ENCODE measurements at places on chromosomes 2 and 18.
A peak's percentile ranks its signal among the peaks of the same experiment; 100 is the strongest.

GRCh38 chr2:17793296-17793695, 23.0 kb upstream of the MSGN1 start:
- DNase-seq: no peak

GRCh38 chr2:218003281-218003944, 618 bp upstream of the TNS1 start:
- no peak for DNase-seq

DNA sequence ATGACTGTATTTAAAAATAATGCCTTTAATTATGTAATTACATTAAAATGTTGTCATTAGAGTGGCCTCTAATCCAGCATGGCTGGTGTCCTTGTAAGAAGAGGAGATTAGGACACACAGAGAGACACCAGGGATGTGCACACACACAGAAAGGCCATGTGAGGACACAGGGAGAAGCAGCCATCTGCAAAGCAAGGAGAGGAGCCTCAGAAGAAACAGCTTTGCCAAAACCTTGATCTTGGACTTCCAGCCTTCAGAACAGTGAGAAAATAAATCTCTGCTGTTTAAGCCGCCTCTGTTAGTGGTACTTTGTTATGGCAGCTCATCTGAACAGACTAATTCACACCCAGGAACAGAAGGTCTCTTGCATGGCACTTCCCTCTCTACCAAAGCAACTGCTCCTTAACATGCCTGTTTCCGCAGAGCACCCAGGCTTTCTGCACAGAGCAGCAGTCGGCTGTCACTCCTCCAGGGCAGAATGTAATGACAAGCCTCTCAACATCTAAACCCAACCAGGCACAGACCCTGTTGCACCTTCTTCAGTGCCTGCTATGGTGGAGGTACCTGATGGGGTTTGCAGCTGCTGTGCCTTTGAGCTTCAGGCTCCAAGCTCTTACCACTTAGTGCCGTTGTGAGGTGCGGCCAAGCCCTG, 377.7 kb downstream of the TDRD15 start:
- no peak for DNase-seq

DNA sequence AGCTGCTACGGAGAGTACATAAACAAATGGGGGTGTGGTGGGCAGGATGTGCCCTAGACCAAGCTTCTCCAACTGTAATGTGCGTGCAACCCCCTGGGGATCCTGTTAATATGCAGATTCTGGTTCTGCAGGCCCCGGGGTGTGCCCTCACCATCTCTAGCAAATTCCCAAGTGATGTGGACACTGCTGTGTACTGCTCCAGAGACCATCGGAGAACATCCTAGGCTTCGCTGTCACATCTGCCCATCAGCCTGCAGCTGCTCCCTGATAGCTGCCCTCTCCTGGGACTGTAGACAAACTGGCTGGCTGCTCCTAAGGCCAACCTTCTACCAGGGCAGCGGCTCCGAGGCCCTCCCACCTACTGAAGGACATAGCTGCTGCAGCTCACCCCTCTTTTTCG, 3.2 kb downstream of the HS1BP3 start:
- no peak for DNase-seq

- DNase-seq: no peak
Measured at GRCh38 chr18:64271246-64271645, 122.4 kb upstream of the LINC00305 start.

GRCh38 chr2:8426550-8426949, 255.3 kb upstream of the ID2 start:
- no peak for DNase-seq

GRCh38 chr2:85933753-85934594, 45.2 kb upstream of the ST3GAL5 start:
- no peak for DNase-seq

- no peak for DNase-seq
Measured at GRCh38 chr2:200026332-200027230, 71.2 kb downstream of the MAIP1 start.

GRCh38 chr2:240405684-240406313, 29.7 kb upstream of the GPC1 start:
- no peak for DNase-seq

GRCh38 chr2:25405611-25406295, 64.0 kb upstream of the DNMT3A start:
- no peak for DNase-seq

- no peak for DNase-seq
Measured at GRCh38 chr18:40608226-40608625, 1346.8 kb upstream of the PIK3C3 start.

DNA sequence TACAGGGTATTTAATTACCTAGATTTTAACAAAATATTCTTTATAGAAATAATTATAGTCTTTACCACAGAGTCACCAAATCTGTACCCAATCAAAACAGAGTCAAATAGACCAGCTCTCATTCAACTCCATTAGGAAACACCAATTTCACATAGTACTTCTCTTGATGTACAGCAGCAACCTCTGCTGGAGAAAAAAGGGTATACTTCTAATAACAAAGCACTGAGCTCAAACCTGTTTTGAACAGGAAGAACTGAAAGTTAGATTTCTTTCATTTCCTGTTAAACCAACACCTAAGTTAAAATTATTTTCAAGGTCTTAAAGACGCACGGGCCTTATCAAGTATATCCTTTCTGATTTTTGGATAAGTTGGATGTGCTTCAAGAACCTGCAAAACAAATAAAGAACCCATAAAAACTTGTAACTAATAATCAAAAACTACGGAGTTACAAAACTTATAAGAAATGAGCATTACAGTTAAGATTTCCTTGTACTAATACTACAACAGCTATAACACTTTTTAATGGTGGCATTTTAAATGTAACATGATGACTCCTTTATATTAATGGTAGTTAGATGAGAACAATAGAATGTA, 79.0 kb downstream of the TTC21B start:
- peak; percentile 58 for DNase-seq

DNA sequence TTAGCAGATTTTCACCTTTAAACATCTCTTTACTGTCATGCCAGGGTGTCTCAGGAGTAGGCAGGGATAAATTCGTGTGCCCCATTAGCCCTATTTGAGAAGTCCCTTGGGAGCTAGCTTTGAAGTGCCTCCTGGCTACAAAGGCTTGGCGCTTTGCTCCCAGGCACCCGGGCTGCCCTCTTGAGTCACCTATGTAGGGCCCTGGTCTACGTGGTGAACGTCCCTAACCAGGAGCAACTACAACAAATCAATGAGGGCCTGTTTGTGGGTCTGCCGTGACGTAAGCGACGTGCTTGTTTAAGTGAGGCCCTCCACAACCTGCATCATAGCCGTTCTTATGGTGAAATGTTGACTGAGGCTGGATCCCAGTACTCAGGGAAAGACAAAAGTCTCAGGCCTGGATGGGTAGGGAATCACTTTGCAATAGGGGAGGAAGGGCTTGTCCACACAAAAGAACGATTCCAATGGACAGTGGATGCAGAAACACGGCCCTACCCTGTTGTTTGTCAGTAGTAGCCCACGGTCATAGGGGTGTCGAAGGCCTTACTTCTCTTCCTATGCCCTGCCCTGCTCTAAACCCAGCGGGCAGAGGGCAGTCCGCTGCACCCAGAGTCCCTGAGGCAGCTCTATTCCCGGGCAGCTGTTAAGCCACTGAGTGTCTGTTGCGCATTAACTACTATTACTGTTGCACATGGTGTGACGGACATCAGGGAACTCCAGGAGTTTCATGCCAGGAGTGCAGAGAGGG, 93.9 kb downstream of the INHBB start:
- DNase-seq: no peak

GRCh38 chr18:12598181-12598930, 59.6 kb downstream of the SPIRE1 start:
- no peak for DNase-seq

GRCh38 chr2:15762449-15762848, 170.8 kb downstream of the DDX1 start:
- no peak for DNase-seq

DNA sequence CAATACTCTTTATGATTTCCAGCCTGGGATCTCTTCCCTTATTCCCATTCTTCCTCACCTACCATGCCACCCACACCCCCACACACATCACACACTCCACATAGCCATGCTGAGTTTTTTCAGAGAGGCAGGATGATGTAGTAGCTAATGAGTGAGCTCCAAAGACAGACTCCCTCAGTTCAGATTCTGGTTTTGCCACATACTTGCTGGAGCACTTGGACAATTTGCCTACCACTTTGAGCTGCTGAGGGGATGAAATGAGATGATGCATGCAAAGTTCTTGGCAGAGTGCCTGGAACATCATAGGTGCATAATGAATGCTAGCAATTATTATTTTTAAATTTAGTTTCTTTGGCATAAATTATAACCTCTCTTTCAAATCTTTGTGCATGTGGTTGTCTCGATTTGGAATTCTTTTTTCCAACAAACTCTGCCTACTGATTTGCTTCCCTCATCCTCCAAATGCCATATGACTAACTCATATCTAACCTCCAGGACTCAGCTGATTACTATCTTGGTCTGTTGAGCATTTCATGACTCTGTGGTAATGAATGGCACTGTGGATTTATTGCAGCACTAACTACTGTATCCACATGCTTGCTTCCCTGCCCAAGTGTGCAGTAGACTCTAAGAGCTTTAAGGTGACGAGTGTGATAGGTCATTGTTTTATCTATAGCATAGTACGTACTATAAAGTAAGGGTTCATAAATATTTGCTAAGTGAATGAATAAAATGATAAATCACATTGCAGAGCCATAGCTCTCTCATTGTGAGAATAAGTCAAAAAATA, 99.1 kb downstream of the TACR1 start:
- DNase-seq: no peak

DNA sequence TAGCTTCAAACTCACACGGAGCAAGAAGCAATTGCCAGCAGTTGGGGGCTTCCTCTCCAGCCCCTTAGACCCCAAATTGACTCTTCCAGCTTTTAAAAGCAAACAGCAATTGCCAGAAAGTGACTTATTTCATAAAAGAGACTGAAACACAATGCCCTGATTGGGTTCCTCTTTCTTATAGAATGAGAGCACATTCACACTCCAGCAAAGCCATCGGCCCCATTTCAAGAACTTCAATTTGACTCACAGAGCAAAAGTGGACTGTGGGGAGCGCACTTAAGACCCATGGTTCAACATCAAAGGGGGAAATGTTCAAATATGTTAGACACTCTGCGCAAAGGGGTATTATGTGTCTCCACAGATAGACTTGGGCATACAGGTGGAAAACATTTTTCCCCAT, 484.7 kb downstream of the BCL11A start:
- no peak for DNase-seq

- no peak for DNase-seq
Measured at GRCh38 chr2:29052807-29053206, 21.5 kb downstream of the PCARE start.

- DNase-seq: no peak
Measured at GRCh38 chr2:68789603-68790002, 55.0 kb downstream of the ARHGAP25 start.

GRCh38 chr2:238382381-238382781, 44.3 kb upstream of the ASB1 start:
- DNase-seq: no peak

- DNase-seq: no peak
Measured at GRCh38 chr2:43819491-43820163, 19.0 kb downstream of the ABCG5 start.

DNA sequence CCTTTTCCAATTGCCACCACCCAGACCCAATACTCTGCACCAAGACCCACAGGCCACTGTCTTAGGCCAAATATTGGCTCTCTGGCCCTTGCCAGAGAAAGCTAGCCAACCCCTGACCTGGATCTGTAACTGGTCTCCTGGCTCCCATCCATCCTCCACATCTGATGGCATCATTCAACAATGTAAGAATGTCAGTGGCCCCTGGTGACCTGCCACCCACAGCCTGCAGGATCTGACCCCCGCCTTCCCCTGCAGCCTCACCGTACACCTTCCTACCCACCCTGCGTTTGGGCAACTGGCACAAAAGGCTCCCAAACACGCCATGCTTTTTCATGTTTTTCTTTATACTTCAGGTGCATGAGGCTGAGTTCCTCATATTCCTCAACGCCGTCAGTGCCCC, 60.0 kb upstream of the ASAP2 start:
- no peak for DNase-seq

DNA sequence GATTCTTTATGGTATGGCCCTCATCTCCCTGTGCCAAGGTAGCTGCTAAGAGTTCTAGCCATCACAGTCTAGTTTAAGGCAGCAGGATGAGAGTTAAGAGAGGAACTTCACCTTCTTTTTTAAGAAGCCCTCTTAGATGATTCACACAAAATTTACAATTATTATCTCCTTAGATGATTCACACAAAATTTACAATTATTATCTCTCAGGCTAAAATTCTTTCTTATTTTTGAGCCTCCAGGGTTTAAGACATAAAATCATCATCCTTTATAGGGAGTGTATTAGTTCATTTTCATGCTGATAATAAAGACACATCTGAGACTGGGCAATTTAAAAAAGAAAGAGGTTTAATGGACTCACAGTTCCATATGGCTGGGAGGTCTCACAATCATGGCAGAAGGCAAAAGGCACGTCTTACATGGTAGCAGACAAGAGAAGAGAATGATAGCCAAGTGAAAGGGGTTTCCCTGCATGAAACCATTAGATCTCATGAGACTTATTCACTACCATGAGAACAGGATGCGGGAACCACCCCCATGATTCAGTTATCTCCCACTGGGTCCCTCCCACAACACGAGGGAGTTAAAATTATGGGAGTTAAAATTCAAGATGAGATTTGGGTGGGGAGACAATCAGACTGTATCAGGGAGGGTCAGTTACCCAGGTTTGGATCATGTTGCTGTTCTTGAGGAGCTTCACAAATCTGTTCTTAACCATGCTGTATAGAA, 133.0 kb upstream of the MYO3B start:
- no peak for DNase-seq

GRCh38 chr2:146701183-146701582, 1143.6 kb upstream of the ACVR2A start:
- DNase-seq: no peak

DNA sequence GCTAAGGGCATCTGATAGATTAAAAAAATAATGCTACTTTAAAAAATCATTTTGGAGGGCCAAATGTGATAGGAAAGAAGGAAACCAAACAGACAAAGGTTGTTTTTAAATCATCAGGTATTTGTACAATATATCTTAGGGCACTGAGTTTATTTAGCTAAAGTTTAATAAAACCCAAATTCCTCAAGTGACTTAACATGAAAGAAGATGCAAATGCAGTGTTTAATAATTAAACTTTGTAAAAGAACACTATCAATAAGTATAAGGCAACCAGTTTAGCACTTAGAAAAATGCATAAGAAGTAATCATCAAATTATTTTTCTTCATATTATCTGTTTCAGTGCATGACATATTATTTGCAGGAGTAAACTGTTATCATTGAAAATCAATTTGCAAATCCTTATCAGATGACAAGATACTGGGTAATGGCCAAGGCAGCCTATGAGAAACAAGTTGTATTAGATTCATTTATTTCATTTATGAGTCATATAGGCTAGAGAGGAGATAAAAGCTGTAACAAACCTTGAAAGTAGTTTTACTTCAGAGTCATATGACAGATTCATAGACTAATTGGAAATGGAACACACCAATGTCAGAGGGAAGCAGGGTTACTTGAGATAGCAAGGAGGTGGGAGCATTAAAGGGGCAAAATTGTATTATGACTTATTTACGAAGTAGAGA, 165.5 kb downstream of the GCA start:
- no peak for DNase-seq
